Astrocyte of the spinal cord (primary cell): ENCODE measurements at places on chromosomes 6 and 20.

DNA sequence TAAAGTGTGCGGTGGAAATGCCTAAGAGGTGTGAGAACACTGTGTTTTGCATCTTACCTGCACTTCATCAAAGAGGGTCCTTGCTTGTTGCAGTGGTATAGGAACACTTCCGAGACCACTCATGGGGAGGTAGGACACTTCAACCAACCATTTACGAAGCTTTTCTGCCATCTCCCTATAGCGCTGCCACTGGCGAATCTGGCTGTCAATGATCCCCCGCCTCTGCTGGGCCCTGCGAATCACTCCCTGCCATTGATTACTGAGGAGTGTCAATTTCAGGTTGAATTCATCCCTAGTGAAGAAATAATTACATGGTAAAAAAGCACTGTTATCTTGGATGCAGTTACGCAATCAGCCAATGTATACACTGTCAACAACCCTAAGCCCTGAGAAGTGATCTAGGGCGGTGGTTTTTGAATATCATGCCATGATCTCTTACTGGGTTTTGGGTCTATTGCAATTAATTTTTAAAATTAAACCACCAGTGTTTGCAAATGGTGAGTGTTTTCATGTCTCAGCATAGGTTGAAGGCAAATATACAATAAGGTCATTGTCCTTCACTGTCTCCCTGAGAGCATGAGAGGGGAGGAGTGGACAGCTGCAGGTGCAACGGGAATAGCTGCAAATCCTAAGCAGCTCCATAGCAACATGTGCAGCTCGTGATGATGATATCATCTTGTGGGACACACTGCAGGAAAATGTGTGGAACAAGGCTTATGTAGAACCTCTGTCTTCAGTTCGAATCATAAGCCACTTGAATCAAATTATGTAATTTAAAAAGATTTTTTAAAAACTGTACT lies 400.6 kb downstream of the ESR1 start:
- no peak for DNase-seq

DNA sequence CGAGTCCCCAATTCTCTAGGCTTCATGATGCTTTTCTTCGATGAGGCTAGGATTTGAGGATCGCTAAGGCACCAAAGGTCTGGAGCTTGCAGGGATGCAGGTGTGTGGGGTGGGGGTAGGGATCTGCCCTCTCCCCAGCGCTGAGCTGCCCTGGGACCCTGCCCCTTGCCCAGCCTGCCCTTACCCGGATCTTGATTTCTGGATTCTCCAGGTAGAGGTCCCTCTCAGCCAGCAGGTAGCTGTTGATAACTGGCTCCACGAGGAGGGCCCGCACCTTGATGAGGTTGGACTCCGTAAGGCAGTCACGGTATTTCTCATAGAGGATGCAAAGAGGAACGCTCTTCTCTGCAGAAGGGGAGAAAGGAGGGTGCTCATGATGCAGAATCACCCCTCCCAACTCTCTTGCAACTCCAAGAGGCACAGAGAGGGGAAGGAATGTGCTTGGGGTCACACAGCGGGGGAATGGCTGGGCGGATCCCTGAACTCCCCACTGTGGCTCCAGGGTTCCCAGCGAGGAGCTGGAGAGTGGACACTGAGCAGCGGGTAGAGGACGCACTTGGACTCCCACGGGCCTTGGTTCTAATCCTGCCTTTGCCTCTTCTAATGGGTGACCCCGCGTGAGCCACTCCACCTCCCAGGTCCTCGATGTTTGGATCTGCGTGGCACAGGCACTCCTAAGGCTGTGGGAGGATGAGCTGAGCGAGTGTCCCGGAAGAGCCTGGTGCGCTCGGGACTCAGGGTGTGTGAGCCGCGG lies 32.7 kb downstream of the TGM2 start:
- no peak for DNase-seq

DNA sequence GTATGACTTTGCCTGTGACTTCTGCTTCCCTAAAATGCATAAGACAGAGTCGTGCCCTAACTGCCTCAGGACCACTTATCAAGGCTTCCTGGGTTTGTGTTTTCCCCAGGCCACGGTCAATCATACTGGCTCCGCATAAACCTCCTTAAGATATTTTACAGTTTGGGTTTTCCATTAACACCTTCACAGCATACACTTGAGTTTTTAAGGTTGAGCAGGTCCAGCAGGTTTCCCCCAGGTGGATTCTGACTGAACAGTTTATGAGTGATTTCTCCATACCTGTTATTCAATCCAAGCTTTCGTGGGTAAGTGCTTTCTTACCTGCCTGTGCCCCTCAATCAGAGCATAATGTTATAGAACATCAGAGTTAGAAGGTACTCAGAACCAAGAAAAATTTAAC lies 39.3 kb downstream of the NINL start:
- DNase-seq: no peak

- no peak for DNase-seq
Measured at GRCh38 chr6:46367354-46368168, 123.7 kb downstream of the RCAN2 start.

- DNase-seq: peak; percentile 14
Measured at GRCh38 chr20:46307139-46307998, 929 bp downstream of the CDH22 start.

DNA sequence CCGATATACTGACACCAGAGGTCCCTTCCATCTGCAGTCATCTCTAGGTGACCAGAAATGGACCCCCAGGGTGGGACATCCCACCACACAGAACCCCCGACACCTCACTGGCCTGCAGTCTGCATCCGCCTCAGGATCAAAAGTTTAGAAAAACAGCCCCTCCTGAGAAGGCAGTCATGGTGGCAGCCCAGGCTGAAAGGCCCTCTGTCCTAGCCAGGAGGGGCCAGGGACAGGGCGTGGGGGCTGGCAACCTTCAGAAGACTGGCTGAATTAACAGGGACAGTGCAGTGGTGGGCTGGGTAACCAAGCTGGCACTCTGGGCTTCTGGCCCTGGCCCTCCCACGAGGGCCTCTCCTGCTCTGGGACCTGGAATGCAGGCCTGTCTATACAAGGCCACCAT lies 34.3 kb upstream of the MDFI start:
- no peak for DNase-seq

DNA sequence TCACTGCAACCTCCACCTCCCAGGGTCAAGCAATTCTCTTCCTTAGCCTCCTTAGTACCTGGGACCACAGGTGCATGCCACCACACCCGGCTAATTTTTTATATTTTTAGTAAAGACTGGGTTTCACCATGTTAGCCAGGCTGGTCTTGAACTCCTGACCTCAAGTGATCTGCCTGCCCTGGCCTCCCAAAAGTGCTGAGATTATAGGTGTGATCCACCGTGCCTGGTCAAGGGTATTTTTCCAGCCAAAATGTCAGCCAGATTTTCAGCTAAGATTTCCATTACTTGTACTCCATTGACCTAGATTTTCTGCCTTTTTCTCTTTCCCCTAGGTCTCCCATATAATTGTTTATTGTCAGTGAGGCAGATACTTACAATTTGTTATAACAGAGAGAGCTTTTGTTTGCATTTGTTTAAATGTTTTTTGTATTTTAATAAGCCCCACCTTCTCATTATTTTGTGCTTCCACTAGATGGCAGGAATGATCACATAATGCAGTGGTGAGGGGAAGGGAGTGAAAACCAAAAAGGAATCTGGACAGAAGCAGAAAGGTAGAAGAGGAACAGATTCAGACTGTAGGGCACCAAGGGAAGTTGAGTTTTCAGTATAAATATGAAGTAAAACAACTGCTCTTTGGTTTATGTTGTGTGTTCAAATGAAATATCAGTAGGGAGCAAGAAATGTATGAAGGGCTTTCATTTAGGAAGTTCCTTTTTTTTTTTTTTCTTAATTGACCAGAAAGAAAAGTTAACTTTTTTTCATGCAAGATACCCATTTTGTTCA lies 29.7 kb downstream of the RPF2 start:
- DNase-seq: peak; percentile 51
